ENCODE measurements at places on chromosomes 3 and 15. TPM values are rescaled to one million over a fixed set of nuclear protein-coding genes. Genes with fewer than 3 reads are reported as not detected.

Gene CFAP91
- total RNA-seq = 0.44 TPM

Gene DNAH1
- total RNA-seq = 59.8 TPM

Gene GOLGA8O
- not detected for total RNA-seq

Gene FAM81A
- total RNA-seq = not detected

Gene REC114
- not detected for total RNA-seq

Gene RTP4
- 4.6 TPM for total RNA-seq

Gene PYGO1
- total RNA-seq = not detected

Gene LMAN1L
- not detected for total RNA-seq

Gene PLA2G4D
- total RNA-seq = not detected

Gene GALNT15
- not detected for total RNA-seq

GRCh38 chr15:90460142-90460824, 69.4 kb upstream of the CRTC3 start:
- no peak for DNase-seq

- DNase-seq = no peak
Measured at GRCh38 chr3:190558796-190559195, 44.9 kb downstream of the IL1RAP start.

- DNase-seq = no peak
Measured at GRCh38 chr3:131778526-131778925, 256.3 kb downstream of the CPNE4 start.

GRCh38 chr3:82824491-82824890, 1063.0 kb upstream of the GBE1 start:
- no peak for DNase-seq

GRCh38 chr15:61921093-61921492, 139.2 kb downstream of the VPS13C start:
- no peak for DNase-seq

- DNase-seq = no peak
Measured at GRCh38 chr3:136883967-136884720, 22.1 kb downstream of the NCK1 start.

DNA sequence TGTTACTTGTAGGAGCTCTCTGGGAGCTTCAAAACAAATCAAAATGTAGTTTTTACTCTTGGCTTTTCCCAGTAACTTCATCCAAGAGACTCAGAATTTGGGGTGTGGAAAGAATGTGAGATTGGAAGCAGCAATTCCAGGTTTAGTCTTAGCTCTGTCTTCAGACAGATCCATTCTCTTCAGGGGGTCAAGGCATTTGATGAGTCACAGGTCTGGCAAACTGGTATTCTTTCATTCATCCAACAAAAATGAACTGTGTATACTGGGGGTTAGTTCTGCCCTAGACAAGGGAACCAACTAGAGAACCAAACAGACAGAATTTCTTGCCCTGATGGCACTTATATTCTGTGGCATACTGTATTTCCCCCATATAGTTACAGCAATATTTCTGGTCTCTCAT, 36.3 kb upstream of the CADPS start:
- no peak for DNase-seq

DNA sequence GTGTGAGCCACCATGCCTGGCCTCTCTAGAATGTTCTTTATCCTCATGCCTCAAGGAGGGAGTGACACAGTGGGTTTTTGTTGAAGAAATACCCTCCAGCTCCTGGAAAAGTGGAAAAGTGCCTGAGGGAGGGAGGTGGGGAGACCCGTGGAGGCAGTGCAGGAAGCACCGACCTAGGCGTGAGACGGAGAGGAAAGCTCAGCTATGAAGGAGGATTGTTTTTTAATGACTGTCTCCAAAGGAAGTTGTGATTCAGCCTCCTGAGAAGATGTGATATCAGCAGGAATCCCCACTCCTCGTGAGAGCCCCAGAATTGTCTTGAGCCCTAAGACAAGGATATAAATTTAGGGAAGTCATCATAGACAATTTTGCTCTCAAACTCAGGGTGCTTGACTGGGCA, 21.7 kb downstream of the RPLP1 start:
- DNase-seq = no peak

- peak; percentile 74 for DNase-seq
Measured at GRCh38 chr3:50272911-50273688, 4.2 kb downstream of the SEMA3B start.

DNA sequence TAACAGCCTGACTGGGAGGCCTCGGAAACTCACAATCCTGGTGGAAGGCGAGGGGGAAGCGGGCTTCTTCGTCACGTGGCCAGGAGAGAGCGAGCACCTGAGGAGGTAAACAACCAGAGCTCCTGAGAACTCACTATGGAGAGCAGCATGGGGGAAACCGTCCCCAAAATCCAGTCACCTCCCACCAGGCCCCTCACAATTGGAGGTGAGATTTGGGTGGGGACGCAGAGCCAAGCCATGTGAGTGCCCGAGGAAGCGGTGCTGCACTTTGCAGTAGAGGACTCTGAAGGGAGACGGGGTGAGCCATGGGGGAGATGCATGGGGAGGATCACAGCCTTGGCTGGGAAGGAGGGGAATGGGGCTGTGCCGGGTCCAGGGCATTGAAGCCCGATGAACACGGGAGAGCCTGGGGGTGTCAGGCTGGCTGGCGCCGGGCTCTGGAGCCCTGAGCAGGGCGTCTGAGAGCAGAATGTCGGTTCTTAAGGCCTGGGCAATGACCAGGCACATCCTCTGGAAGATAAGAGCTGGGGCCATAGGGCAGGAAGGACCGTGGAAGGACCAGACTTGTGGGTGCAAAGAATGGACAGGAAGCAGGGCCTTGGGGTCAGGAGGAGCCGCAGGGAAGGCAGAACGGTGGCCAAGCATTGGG, 117.7 kb downstream of the GABRG3 start:
- no peak for DNase-seq

DNA sequence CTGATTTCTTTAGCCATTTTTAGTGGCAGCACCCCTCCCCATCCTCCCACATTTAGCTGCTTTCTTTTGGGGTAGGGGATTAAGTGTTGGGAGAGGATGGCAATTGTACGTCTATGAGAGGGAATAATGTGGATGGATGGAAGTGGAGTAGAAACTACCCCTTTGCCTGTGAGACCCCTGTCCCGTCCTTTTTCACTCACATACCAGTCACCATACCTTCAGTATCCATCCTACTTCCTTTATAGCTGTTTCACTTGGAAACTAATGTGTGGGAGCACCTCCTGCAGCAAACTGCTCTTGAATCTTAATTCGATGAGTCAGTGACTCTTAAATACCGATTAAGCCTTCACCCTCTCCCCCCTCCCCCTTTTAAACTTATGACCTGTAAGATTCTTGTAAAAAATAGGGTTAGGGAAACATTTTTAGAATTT, 730 bp downstream of the SPRED1 start:
- DNase-seq = peak; percentile 4

- DNase-seq = no peak
Measured at GRCh38 chr3:99683465-99683864, 45.1 kb downstream of the COL8A1 start.

DNA sequence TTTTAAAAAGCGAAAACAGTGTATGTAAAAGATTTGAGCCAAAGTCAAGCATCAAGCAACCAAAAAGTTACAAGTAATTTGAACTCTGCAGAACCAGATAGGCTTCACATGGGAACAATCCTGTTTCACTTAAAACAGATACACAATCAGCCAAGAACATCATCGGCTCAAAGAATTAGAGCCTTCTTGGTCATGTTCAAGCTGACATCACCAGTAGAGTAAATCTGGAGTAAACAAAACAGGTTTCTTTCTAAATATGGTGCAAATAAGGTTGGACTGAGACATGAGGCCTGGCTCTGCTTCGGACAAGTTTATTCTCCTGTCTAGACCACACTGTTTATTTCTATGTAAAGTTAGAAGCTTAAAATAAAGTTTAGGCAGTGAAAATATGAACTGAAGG, 116.0 kb downstream of the GMNC start:
- no peak for DNase-seq

DNA sequence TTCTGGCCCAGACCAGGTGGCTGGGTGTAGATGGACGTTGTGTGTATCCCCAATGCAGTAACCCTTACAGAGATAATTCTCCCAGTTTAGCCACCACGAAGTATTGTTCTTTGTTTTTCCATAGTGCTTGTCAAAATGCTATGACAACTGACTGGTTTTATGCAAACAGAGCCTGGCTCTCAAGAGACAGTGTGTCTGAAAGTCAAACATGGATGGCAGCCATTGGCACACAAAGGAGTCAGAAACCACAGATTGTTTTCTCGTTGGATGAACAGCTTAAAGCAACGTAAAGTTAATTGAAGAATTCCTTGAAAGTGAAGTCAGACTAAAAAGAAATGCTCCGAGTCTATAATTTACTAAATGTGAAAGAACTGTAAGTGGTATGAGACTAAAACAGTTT, 91.2 kb downstream of the FILIP1L start:
- DNase-seq = no peak

DNA sequence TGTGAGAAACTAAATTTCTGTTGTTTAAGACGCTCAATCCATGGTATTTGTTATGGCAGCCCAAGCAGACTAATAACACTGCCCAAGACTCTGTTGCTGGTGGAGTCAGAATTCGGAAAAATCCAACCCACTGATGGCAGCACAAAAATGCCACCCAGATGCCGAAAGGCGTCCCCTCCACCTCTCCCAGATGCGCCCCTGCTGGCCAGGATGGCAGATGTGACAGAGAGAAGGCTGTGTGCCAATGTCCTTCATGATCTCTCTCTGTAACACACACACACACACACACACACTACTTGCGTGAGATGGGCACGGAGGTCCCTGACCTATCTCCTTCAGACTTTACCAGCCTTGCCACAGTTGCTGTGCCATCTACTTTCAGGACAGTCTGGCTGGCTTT, 10.9 kb upstream of the LYSMD4 start:
- no peak for DNase-seq

DNA sequence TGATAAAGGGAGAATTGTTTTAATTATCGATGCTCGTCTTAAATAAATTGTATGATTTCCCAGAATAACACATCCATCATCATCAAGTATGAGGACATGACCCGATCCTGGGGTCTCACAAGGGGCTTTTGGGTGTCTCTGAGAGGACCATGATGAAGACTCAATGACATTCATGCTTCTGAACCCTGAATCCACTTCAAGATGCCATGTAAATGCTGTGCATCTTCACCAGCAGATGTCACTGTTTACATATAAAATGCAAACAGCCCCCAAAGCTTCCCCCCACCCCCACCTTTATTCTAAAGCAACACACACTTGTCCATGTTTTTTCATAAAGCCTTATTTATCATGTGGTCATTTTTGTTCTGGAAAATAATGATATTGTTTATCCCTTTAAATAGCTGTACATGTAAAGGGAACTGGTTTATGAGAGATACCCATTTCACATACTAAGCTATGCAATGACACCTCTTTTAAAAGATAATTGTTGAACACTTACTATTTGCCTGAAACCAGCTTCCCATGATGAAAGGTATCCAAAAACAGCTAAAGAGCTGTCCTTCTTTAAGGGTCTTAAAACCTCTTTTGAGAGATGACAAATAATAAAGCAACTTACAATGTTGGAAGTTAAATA, 69.7 kb upstream of the UBE3A start:
- DNase-seq = peak; percentile 31

DNA sequence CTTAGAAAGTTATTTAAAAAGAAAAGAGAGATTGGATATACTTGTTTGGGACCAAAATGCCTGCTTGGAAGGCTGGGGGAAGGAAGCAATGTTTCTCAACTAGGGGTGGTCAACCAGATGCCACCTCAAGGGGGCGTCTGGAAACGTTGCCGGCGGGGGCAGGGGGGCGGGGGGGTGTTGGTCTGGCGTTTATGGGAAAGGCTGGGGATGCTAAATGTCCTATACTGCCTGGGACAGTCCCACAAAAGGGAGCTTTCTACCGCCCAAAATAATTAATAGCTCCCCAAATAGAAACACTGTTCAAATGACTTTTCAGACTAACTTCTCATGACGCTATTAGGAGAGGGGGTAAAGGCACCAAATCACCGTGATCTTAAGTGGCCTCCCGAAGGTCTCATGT, 2.2 kb downstream of the POLG start:
- DNase-seq = no peak

GRCh38 chr3:72171946-72172345, 387.0 kb upstream of the PROK2 start:
- no peak for DNase-seq

- DNase-seq = no peak
Measured at GRCh38 chr3:138019281-138020069, 9.5 kb downstream of the CLDN18 start.

DNA sequence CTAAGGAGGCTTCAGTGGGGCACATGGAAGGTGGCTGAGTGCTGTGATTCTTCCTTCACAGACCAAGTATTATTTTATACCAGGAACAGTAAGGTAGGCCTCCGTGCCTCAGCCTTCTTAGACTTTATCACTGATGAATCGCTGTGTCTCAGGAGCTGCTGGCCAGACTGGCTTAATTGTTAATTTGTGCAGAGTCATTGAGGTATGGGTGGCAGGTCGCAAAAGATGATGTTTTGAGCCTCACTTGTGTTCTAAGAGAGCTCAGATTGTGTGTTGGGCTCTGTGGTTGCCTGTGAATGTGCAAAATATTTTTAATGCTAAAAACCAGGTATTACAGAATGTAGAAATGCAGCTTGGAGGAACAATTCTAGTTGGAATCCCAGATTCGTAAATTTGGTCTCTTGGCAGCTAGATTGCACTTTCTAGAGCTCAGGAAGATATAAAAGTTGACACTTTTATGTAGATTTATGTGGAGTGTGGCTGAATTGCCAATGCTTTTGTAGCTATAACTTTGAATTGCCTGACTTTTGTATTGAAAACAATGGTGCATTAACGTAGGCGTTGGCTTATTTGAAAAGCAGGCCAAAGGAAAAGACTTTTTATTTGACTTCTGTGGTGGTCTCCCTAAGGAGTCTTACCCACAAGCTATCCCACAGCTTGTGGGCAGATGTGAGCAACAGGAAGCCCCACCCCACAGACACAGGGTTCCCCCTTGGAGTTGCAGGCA, 53.4 kb downstream of the LARS2 start:
- DNase-seq = no peak

DNA sequence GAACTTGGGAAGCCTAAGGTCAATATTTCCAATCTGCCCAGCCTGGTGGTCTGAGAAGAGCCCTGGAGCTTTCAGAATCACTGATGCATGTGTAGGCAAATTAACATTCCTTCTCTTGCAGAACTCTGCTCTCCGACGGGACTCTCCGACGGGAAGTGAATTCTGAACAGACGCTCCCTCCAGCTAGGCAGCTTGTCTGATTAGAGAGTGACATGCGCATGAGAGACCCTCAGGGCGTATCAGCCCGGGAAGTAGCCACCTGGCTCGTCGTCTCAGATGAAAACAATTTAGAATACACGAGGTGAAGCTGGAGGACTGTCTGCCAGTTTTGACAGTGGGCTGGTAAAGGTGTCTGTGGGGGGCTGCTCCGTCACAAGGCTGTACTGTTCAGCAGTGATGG, 103.1 kb downstream of the DGKG start:
- DNase-seq = no peak

GRCh38 chr3:133926736-133927539, 31.3 kb upstream of the RAB6B start:
- no peak for DNase-seq

DNA sequence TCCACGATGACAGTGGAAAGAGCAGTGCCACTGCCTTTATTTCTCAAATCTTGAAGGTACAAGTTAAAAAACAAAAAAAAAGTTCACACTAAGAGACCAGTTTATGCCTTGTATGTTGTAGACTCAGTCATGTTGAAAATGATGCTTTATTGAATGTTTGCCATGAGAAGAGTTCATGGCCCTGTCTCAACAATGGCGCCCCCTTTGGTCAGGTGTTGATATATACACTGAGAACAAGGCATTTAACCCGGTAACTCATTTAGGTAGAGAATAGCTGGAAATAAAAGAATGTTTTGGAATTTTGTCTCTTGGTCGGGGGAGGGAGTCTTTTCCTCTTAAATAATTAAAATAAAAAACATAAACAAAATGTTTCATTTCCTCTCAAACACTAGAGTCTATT, 145.6 kb upstream of the SLC2A2 start:
- no peak for DNase-seq
